ENCODE measurements at places on chromosomes 7 and 10.

GRCh38 chr10:103224133-103224532 lies 21.6 kb upstream of the RPEL1 start:
- no peak for DNase-seq

DNA sequence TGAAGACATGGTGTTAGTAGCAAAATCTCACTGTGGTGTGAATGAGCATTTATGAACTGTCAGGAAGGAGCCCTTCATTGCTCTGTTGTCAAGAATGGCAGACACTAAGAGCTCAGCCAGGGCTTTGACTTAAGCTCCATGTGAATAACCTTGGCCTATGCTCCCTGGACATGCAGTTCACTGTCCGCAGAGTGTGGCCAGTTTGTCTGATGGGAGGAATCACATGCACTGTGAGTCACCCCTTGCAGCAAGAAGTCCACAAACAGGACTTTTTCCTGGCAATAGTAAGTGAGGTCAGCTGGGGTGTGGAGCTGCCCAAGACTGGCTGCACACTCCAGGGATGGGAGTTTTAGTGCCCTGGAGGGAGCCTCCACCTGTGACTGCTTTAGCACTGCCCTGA lies 49.5 kb downstream of the ZNF37A start:
- no peak for DNase-seq

- no peak for DNase-seq
Observed at GRCh38 chr10:114271779-114272167, 32.7 kb downstream of the VWA2 start.

DNA sequence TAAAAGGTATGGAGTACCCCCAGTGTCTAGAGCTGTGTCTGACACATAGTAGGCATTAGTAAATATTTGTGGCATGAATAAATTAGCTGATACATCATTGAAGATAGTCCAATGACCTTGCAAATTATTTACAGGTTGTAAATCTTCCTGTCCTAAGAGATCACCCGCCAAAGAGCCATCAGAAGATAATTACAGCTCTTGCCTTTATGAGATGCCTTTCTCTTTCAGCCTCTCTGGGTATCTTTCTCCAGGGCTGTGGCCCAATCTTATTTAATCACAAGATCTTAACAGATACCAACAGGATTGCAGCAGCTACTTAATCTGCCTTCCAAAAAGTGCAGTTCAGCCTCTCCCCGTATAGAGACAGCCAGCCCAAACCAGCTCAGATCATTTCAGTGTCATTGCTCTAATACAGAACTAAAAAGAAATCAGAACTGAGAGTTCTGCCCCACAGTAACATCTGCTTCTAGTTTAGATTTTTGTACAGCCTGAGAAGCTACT lies 41.5 kb downstream of the MYOF start:
- DNase-seq = no peak

GRCh38 chr10:11113156-11113555 lies 95.5 kb downstream of the CELF2 start:
- peak; percentile 14 for DNase-seq

DNA sequence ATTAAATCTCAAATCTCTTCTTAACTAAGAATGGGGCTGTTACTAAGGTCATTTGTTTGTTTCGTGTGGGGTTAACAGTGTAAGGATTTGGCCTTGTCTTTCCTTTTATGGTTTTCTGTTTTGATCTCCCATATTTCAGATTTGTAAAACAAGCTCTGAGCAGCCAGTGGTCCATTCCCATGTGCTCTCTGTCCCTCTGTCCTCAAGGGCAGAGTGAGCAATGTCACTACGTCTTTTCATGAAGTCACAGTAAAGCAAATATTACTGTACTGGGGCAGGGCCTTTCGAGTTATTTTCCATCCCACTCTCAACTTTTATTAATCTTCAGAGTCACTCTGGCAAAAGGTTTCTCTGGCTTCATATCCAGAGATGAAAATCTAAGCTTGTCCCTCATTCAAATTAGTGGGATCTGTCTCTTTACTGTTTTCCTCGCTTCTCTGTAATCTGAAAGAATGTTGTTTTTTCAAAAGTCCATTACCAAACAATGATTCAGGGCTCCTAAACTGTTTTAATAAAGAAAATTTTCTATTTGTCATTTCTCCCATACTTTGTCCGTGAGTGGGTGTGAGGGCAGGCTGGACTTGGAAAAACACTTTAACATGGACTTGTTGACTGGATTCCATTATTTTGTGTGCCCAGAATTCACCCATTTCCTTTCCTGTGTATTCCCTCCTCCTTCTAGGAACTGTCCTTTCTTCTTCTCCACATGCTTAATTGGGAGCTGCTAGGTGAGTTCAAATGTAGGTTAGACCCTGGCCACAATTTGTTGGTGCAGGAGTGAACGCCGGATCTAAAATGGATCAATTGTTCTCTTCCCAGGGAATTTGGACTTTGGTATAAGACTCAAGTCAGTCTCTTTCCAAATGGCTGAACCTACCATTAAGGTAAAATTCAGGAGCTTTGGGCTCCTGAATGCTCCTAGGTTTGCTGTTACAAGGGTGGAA lies 42.1 kb upstream of the NAMPT start:
- no peak for DNase-seq

DNA sequence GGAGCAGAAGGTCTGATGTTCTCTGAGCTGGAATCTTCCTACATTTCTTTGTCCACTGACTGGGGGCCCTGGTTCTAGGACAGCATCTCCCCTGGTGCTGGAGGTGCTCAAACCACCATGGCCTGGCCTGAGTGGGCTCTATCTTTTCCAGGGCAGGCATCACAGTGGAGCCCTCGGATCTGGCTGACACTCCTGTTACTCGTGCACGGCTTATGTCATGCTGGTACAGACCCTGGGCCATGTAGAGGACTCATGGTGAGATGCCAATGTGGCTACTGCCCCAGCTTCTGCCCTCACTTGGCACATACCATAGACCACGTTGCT lies 96.0 kb downstream of the HIPK2 start:
- DNase-seq = no peak

DNA sequence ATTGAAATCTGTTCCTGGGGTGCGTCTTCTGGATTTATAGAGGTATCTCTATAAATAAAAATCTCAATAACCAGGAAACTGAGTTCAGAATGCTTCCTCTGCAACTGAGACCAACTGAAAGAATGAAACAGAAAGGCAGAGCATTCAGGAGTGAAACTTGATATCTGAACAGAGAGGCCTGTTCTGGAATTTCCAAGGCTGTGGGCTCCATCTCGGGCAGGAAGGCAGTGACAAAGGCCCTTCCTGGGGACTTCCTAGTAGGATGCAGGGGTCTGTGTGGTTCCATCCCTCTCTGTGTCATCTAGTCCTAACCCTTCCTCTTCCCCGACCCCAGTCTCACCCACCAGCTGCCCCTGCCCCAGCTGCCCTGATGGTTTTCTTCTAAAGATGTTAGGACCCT lies 52.0 kb downstream of the JCAD start:
- no peak for DNase-seq

- DNase-seq = no peak
Observed at GRCh38 chr10:75352650-75353049, 48.9 kb downstream of the ZNF503 start.

- no peak for DNase-seq
Observed at GRCh38 chr7:128792471-128793180, 858 bp downstream of the CCDC136 start.

DNA sequence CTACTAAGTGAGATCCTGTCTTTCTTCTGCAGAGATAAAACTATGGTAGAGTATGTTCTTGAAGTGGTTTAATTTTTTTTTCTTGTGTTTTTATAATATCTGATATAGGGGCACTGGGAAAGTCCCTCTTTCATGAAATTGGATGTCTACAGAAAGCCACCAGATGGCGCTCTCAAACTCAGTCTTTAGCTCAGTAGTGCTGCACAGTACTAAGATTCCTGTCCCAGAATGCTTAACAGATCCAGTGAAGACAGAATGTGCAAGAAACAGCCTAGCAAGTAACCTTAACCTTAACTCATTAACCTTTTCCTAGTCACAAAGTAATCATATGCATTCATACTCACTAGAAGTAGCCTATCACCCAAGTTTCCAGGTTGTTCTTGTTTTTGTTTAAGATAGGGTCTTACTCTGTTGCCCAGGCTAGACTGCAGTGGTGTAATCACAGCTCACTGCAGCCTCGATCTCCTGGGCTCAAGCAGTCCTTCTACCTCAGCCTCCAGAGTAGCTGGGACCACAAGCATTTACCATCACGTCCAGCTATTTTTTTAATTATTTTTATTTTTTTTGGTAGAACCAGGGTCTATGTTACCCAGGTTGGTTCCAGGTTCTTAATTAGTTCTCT lies 56.7 kb downstream of the IDE start:
- peak; percentile 36 for DNase-seq

- no peak for DNase-seq
Observed at GRCh38 chr7:156783864-156784263, 109.1 kb downstream of the LMBR1 start.

GRCh38 chr10:7485244-7485556 lies 74.4 kb upstream of the SFMBT2 start:
- no peak for DNase-seq

DNA sequence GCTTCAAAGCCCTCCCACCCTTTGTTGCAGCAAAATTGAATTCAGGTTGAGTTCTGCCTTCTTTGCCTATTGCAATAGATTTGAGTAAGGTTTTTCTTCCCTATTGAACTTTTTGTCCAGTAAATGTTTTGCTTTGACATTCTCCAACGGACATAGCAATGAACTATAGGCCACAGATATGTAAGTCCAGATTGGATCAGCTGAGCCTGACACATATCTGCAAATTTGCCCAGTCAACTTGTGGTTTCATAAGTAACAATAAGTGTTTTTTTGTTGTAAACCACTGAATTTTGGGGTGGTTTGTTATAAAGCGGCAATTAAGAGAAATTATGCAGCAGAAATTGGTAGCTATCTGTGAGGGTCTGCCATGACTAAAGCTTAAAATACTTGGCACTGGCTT lies 332.1 kb upstream of the SORCS1 start:
- DNase-seq = no peak

Data from GM18507 (cell line).